ENCODE measurements at places on chromosomes 5 and 9.

GRCh38 chr9:128435611-128436010 lies 15.0 kb downstream of the CERCAM start:
- no peak for DNase-seq

GRCh38 chr9:108668938-108669335 lies 186.8 kb downstream of the ACTL7B start:
- DNase-seq, result no peak

DNA sequence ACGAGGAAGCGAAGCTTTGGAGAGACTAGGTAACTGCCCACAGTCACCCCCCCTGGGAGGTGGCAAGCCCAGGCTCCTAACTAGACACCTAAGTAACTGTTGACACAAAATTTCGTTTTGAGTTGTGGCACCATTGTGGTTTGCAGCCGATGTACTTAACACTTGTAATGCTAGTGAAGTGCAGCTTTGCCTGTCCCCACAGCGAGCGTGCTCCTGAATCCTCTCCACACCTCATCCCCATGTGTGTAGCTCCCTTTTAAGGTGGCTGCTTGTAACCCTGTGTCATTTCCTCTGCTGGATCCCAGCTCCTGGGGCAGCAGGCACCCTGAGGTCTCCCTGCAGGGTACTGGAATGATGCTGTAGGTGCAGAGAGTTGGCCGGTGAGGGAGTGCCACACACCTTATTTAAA lies 114.9 kb downstream of the TRIO start:
- DNase-seq, result no peak

GRCh38 chr9:81092057-81092456 lies 597.3 kb downstream of the TLE1 start:
- no peak for DNase-seq

DNA sequence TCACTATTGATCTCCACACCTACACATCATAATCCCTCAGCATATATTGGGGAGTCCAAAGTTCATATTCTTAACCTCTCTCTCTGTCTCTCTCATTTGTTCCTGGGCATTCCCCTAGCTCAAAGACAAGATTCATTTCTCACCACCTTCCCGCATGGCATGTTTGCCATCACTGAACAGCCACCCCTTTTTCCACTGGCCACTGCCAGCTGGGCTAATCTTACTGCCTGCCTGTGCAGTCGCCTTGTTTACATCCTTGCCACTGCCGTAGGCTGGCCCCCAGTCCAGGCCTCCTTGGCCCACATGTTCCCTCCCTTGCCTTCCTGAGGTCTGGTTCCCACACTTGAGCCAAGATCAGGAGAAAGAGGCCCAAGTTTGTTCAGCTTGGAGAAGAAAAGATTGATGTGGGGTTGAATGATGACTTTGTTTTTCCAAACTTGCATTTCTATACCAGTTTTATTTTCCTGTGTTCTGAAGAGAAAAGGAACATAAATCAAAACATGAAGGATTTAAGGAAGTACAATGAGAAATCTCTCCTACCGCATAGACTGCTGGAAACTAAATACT lies 80.2 kb downstream of the PLAC8L1 start:
- no peak for DNase-seq

- no peak for DNase-seq
Observed at GRCh38 chr5:43572357-43572756, 15.5 kb upstream of the PAIP1 start.

DNA sequence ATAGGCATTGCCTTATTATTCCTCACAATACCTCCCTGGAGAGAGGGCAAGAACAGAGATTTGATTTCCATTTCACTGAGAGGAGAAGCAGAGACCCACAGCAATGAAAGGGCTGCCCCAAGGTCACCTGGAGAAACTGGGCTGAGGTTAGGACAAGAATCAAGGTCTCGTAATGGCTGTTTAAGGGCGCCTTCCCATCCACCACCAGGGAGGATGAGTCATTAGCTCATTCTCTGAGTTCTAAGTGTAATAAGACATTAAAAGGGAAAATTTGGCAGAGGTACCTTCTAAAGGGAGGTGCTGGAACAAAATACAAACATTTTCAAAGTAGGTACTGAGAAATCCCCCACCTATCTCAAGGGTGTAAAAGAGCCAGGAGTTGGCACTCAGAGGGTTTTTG lies 52.6 kb upstream of the TCERG1 start:
- no peak for DNase-seq

DNA sequence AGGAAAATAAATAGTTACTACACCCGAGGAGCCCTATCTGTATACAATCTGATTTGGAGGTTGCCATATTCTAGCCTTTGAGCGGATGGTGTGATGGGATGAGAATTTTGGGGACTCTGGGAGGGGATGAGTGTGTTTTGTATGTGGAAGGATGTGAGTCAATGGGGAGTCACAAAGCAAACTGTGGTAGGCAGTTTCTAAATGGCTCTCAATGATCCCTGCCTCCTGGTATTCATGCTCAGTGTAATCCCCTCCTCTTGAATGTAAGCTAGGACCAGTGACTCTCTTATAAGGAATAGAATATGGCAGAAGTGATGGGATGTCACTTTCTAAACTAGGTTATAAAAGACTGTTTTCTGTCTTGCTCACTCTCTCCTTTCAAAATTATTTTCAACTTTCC lies 205.7 kb upstream of the RIOK2 start:
- DNase-seq, result no peak

- no peak for DNase-seq
Observed at GRCh38 chr5:107011605-107012004, 659.1 kb downstream of the EFNA5 start.

DNA sequence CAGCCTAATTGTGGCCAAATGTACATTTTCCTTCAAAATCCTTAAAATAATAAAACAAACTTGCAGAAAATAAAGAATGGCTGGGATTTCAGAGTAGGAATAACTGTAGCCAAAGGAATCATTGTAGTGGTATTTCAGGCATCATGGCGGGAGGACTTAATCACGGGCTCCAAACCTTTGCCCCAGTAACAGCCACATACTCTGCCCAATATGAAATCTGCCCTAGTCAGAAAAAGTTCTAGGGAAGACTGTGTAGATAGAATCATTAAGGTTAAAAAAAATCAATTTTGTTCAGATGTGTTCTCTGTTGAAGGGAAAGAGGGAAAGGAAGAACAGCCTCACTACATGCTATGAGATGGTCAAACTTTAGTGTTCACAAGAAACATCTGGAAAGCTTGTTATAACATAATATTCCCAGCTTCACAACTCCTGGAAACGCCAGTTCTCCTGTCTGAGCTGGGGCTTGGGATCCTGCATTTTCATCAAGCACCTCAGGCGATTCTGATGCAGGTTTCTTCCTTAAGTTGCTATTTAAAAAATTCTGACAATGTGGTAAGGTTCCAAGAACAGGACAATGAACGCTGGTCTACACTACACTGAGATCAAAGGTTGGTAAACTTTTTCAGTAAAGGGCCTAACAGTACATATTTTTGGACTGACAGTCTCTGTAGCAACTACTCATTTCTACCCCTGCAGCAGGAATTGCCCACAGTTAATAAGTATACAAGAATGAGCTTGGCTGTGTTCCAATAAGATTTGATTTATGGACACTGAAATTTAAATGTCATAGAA lies 87.9 kb downstream of the CEMIP2 start:
- no peak for DNase-seq

DNA sequence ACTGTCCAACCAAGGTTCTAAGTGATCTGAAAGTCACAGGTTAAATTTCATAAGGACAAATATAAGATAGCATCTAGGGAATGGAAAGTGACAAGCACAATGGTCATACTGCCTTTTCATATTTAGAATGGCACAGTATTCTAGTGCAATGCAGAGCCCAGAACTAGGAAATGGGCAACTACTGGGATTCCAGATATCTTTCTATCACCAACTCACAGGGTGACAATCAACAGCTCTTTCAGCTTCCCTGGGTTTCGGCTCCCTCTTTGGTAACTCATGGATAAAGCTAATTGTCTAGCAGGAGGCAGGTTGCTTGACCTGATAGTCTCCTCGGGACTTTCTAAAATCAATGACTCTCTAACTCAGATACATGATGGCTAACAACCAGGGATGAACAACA lies 60.4 kb downstream of the NR3C1 start:
- DNase-seq, result no peak

DNA sequence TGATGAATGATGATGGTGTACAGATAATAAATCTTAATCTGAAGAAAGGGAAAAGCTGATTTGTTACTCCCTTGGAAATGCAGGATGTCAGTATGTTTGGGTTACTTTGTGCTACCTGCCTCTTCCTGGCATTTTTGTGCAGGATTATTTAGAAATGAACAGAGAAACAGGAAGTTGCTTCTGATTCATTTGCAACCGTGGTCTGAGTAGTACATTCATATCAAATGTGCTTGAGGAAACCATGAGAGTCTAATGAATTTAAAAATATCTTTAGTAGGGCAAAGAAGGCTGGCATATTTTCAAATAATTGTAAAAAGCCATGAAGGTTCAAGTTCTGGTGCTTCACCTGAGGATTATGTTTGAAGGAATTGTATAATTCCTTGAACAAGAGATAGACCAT lies 391.6 kb downstream of the TMEM161B start:
- no peak for DNase-seq

GRCh38 chr5:133244242-133244641 lies 192.4 kb downstream of the HSPA4 start:
- no peak for DNase-seq

GRCh38 chr9:16320338-16320902 lies 550.0 kb downstream of the BNC2 start:
- no peak for DNase-seq

DNA sequence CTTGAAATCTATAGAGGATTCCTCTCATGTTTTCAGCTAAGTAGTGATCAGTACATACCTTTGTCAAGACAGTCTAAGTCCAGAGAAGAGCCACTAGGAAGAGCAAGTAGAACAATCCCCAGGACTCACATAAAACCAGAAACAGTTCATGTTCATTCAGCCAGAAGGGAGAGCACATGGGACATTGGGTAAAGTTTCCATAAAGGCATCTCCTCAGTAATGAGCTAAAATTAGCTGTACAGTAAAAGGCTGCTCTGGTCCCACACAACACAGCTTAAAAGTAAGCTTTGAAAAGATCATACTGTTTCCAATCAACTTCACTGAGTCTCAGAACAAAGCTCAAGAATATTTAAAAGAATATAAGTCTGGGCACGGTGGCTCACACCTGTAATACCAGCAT lies 32.4 kb downstream of the HOMER1 start:
- no peak for DNase-seq

GRCh38 chr5:57805170-57805569 lies 322.6 kb upstream of the ACTBL2 start:
- no peak for DNase-seq

GRCh38 chr9:33041432-33042188 lies 16.5 kb downstream of the DNAJA1 start:
- no peak for DNase-seq
